ENCODE measurements at places on chromosomes 5 and 9.

DNA sequence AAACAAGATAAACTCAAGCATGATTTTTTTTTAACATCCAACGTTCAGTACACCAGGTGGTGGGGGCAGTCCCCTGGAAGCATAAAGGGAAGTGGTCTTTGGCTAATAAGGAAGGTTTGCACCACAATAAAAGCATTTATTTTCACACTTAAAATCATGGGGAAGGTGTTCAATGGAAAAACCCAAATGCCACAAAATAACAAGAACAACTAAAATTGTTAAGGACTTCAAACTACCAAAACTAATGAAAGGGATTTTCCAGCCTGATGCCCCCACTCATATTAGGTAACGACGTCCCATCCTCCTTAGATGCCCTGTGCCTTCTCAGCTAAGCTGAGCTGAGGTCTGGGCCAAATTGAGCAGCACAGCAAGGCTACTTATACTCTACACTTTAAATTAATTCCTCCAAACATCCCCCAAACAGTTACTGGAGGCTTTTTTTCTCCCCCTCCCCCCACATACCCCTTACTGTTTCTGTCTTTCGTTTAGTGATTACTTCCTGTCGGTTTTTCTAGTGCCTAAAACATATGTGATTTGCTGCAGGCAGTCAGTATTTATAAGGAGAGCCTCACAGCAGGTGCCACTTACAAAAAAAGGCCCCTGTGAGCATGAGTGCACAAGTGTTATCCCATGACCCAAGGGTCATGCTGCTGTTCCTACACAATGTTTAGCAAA, 259.7 kb upstream of the ZNF608 start:
- H3K36me3 ChIP-seq, result peaks cover 2% of the 10 kb centered on the region
- H3K27ac ChIP-seq, result no peak overlapping the region
- DNase-seq, result no peak
- H3K4me1 ChIP-seq, result no peaks in the 10 kb centered on the region

DNA sequence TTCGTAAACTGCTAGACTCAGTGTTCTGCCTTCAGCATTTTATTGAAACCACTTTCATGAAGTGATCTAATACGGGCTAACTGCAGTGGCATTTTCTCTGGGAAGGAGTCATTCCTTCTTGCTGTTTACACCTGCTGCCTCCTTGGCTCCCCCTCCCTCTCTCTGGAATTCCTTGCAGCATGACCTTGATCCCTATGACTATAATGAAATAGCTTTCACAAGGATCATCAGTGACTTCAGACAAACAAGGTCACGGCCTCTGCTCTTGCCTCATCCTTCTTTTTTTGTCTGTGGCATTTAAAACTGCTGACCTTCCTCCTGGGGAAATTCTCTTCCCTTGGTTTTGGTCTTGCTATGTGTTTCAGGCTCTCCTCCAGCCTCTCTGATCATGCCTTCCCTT, 90.2 kb downstream of the ZNF462 start:
- no peaks in the 10 kb centered on the region for H3K36me3 ChIP-seq
- DNase-seq, result no peak
- no peaks in the 10 kb centered on the region for H3K27me3 ChIP-seq
- H3K4me1 ChIP-seq, result no peaks in the 10 kb centered on the region
- no peak overlapping the region for H3K4me3 ChIP-seq

DNA sequence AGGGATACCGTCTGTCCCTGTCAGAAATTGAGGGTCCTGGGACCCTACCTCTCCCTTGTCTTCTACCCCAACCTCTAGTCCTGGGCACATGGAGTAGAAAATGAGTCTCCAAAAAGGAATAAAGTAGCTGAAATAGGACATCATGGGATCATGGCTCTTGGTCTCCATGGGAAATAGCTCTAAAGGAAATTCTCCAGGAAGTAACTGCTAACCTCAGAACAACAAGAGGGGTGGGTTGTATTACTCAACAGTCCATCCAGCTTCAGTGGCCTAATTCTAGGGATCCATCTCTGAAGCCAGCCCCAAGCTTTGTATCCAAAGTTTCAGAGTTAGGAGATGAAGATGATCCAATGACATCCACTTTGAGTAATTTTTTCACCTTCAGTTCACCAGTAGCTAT, 11.0 kb upstream of the RUSC2 start:
- no peak overlapping the region for H3K27ac ChIP-seq
- DNase-seq, result no peak
- H3K4me1 ChIP-seq, result peaks cover 2% of the 10 kb centered on the region

- peaks cover 5% of the 10 kb centered on the region for H3K4me1 ChIP-seq
- H3K4me3 ChIP-seq, result no peak within 1 kb of the TSS
- no peaks in the 10 kb centered on the region for H3K27me3 ChIP-seq
These were observed at the start of gene C1QTNF3 for GRCh38 chr5:34043099-34043876. Gene C1QTNF3 (minus strand): TSS chr5:34043213. CDS start chr5:34043125, 88 bp downstream.

- H3K27ac ChIP-seq, result no peak overlapping the region
- H3K4me1 ChIP-seq, result peaks cover 7% of the 10 kb centered on the region
These were observed 5.6 kb downstream of the MYO10 start for GRCh38 chr5:16930496-16930895.

GRCh38 chr9:79572608-79573411, 1.0 kb downstream of the TLE4 start:
- DNase-seq, result peak; percentile 53
- H3K27me3 ChIP-seq, result no peaks in the 10 kb centered on the region
- no peak overlapping the region for H3K4me3 ChIP-seq
- H3K27ac ChIP-seq, result no peak overlapping the region
- H3K4me1 ChIP-seq, result peaks cover 38% of the 10 kb centered on the region
- H3K36me3 ChIP-seq, result peaks cover 5% of the 10 kb centered on the region

- no peaks in the 10 kb centered on the region for H3K4me1 ChIP-seq
- no peak overlapping the region for H3K27ac ChIP-seq
- H3K36me3 ChIP-seq, result no peaks in the 10 kb centered on the region
These were observed 181.9 kb downstream of the CETN3 start for GRCh38 chr5:90227683-90228082.

DNA sequence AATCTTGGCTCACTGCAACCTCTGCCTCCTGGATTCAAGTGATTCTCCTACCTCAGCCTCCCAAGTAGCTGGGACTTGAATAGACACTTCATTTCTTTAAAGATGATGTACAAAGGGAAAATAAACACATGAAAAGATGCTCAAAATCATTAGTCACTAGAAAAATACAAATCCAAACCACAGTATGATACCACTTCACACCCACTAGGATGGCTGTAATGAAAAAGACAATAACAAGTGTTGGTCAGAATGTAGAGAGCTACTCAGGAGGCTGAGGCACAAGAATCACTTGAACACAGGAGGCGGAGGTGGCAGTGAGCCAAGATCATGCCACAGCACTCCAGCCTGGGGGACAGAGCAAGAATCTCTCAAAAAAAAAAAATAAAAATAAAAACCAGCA, 13.0 kb downstream of the F2RL2 start:
- H3K4me3 ChIP-seq, result no peak overlapping the region
- H3K36me3 ChIP-seq, result peaks cover 3% of the 10 kb centered on the region
- H3K4me1 ChIP-seq, result peaks cover 14% of the 10 kb centered on the region
- H3K27me3 ChIP-seq, result no peaks in the 10 kb centered on the region

DNA sequence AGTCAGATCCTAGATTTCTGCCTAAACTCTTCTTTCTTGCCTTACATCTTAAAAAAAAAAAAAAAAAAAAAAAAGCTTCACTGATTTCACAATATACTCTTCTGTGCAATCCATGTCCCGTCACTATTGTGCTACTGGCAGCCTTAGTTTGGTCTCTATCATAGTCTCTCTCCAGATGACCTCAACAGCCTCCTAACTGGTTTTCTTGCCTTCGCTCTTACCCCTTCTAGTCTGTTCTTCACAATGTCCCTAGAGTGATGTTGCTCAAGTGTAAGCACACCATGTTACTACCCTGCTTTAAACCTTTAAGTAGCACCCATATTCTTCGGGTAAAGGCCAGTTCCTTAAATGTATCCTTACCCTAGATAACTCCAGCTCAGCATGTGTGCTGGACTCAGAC, 25.8 kb downstream of the CD180 start:
- no peak for DNase-seq
- no peaks in the 10 kb centered on the region for H3K27me3 ChIP-seq
- no peak overlapping the region for H3K27ac ChIP-seq
- H3K4me3 ChIP-seq, result no peak overlapping the region
- peaks cover 20% of the 10 kb centered on the region for H3K4me1 ChIP-seq

DNA sequence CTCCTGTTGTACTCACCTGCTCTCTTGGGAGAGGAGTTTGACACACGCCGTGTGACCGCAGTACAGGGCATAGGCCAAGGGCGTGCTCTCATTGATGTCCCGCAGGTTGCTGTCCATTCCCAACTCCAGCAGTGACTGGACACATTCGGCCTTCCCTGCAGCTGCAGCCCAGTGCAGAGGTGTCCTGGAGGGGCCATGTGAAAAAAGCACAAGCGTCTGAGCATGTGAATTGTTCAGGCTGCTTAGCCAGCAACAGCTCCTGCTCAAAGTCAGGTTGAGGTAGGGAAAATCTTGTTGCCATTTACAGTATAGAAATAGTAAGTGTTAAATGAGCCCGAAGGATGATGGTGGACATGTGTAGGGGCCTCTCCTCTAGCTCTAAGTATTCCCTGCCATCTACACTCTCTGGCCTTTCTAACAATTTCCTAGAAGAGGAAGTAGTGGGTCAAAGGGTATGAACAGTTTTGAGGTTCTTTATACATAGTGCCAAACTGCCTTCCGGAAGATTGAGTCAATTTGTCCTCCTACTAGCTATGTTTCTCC, 116.5 kb downstream of the ANKRD55 start:
- H3K27ac ChIP-seq, result no peak overlapping the region
- H3K4me3 ChIP-seq, result no peak overlapping the region
- no peaks in the 10 kb centered on the region for H3K36me3 ChIP-seq
- H3K27me3 ChIP-seq, result no peaks in the 10 kb centered on the region

DNA sequence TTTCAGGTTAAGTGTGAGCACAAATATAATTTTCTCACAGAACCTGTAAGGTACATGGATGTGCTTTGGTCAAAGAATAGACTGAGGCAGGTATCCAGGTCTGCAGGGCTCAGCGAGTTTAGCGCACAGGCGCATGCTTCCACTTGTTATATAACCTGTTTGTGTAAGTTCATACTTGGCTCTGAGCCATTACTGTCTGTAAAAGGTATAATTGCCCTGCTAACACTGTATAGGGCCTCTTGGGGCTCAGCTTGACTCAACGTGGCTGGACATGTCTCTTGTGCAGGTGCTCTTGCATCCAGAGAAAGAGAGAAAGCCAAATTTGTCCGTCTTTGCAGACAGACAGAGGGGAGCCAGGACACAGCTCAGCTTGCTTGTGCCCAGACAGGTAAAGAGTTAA, 759.6 kb downstream of the MTRR start:
- no peak overlapping the region for H3K27ac ChIP-seq
- no peaks in the 10 kb centered on the region for H3K4me1 ChIP-seq
- DNase-seq, result no peak
- H3K4me3 ChIP-seq, result no peak overlapping the region
- no peaks in the 10 kb centered on the region for H3K36me3 ChIP-seq
- no peaks in the 10 kb centered on the region for H3K27me3 ChIP-seq

DNA sequence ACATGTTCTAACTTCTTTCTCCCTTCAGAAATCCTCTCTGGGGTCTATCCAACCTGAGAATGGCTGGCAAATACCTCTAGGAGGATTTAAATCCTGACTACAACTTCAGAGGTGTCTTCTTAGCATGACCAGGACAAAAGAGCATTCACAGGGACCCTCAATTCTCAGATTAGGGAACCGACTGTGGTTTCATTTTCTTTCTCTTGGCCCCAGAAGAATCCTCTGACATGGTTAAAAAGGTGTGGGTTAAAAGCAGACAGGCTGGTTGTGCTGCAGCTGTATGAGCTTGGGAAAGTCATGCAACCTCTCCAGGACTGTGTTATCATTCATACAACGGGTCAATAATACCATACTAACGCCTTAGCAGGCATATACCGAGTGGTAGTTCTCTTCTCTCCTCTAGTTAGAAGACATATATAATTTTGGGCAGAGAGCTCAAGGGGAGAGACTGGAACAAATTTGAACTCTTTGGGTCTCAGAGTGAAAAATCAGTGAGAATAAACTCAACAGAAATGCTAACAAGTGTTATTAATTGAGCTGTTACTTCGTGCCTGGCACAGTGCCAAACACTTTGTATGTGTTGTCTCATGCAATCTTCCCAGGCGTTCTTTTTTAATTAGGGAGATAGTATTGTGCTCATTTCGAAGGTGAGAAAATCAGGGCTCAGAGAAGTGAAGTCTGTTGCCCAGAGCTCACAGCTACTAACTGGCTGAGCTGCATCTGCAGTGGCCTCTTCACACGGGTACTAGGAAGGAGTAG, 35.2 kb downstream of the INSYN2B start:
- H3K4me3 ChIP-seq, result no peak overlapping the region
- no peaks in the 10 kb centered on the region for H3K27me3 ChIP-seq
- peaks cover 3% of the 10 kb centered on the region for H3K36me3 ChIP-seq
- peaks cover 29% of the 10 kb centered on the region for H3K4me1 ChIP-seq

- no peak overlapping the region for H3K4me3 ChIP-seq
- no peak overlapping the region for H3K27ac ChIP-seq
- H3K4me1 ChIP-seq, result no peaks in the 10 kb centered on the region
- H3K27me3 ChIP-seq, result no peaks in the 10 kb centered on the region
- H3K36me3 ChIP-seq, result no peaks in the 10 kb centered on the region
These were observed 52.3 kb upstream of the JMY start for GRCh38 chr5:79183617-79184016.

GRCh38 chr5:180119903-180120236, 48.3 kb upstream of the RNF130 start:
- no peak overlapping the region for H3K4me3 ChIP-seq
- H3K36me3 ChIP-seq, result no peaks in the 10 kb centered on the region
- no peaks in the 10 kb centered on the region for H3K4me1 ChIP-seq
- no peak for DNase-seq
- no peak overlapping the region for H3K27ac ChIP-seq
- H3K27me3 ChIP-seq, result peaks cover 36% of the 10 kb centered on the region

DNA sequence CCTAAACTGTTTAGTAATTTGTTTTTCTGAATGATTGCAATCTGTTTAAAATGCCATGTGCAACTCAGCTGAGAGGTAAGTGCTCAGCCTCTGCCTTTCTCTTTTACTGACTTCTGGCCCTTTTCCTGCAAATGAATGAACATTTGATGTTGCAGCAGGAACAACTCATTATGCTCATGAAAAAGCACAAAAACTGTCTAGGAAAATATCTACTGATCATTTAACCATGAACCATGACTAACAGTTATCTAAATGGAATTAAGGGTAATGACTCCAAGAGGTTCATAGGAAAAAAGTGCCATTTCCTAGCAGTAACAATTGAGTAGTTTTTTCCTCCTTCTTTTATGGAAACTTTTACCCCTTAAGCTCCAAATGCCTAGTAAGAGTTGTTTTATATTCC, 70.6 kb upstream of the ANKH start:
- H3K4me3 ChIP-seq, result no peak overlapping the region
- peaks cover 6% of the 10 kb centered on the region for H3K4me1 ChIP-seq
- H3K36me3 ChIP-seq, result no peaks in the 10 kb centered on the region

GRCh38 chr5:129465776-129466344, 5.8 kb downstream of the ADAMTS19 start:
- peaks cover 19% of the 10 kb centered on the region for H3K27me3 ChIP-seq
- DNase-seq, result no peak
- H3K27ac ChIP-seq, result no peak overlapping the region
- peaks cover 2% of the 10 kb centered on the region for H3K36me3 ChIP-seq
- H3K4me1 ChIP-seq, result peaks cover 5% of the 10 kb centered on the region

DNA sequence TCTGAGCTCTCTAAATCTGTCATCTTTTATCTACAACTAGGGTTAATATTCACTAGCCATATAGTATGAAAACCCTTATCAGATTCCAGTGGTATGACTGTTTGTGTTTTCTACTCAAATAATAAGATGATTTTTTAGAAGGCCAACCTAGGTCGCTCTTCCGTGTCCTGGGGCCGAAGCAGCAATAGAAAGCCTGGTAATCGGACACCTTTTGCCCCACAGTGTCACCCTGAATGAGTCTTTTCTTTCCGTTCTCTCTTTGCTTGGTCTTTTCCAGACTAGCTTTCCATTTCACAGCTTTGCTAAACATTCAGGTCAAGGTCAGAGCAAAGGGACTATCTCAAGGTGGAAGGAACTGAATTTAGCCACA, 243.3 kb upstream of the ANKRD55 start:
- no peaks in the 10 kb centered on the region for H3K36me3 ChIP-seq
- H3K27me3 ChIP-seq, result no peaks in the 10 kb centered on the region
- H3K4me3 ChIP-seq, result peak overlapping the region; percentile 70
- peaks cover 37% of the 10 kb centered on the region for H3K4me1 ChIP-seq
- DNase-seq, result no peak
- peak overlapping the region; percentile 81 for H3K27ac ChIP-seq

Measured in T-helper 17 cell (primary cell).